Activated T-helper 1 cell treated with anti-CD3 and anti-CD28 coated beads, Interleukin-12 subunit alpha, Interleukin-12 subunit beta, Interleukin-2, Interleukin-4 antibody, amounts not matched to agents 30 ng/mL and 10 ng/mL and 1 ng/mL, durations not matched to agents 14 hours and 24 hours and 36 hours (primary cell): ENCODE measurements at places on chromosomes 6 and 20. TPM values are rescaled to one million over a fixed set of nuclear protein-coding genes. Genes with fewer than 3 reads are reported as not detected.

DNA sequence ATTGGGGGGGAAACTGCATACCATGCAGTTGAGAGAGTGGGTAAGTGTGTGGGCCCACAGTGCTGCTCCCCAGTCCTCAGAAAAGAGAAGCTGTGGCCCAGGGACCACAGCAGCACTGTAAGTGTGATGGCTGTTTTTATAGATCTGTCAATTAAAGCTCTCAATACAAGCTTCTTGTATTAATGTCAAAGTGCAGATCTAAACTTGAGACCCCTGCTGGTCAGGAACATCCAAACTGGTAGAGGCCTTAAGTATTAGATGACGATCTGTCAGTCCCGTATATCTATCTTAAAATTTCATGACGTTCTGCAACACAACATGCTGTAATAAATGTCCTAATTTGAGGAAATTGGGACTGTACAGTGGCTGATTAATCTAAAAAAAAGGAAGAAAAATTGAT lies 74.8 kb downstream of the TULP4 start:
- H3K4me1 ChIP-seq = no peaks in the 10 kb centered on the region
- no peaks in the 10 kb centered on the region for H3K36me3 ChIP-seq
- H3K4me3 ChIP-seq = no peak overlapping the region
- no peak for DNase-seq

- peak overlapping the region; percentile 5 for H3K27ac ChIP-seq
- H3K27me3 ChIP-seq = no peaks in the 10 kb centered on the region
- H3K4me3 ChIP-seq = peak overlapping the region; percentile 12
- H3K4me1 ChIP-seq = peaks cover under 1% of the 10 kb centered on the region
Measured at GRCh38 chr6:26218824-26219223, 131.6 kb downstream of the HFE start.

DNA sequence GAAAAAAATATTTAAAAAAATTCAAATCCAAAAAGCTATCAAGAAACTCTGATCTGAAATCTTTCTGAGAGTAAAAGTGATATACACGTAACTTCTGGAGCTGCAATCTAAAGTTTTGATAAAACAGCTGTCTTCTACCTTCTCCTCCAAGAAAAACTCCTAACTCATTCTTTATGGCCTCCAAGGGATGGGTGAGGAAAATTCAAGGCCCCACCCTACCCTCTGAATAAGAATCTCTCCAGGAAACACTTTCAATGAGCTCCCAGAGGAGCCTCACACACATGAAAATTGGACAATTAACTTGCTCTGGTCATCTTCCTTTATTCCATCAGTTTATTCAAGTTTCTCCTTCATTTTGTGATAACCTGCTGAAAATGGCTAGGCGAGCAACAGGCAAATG lies 93.4 kb downstream of the FNDC1 start:
- H3K27ac ChIP-seq = no peak overlapping the region
- no peak overlapping the region for H3K4me3 ChIP-seq
- no peaks in the 10 kb centered on the region for H3K36me3 ChIP-seq
- no peaks in the 10 kb centered on the region for H3K4me1 ChIP-seq
- no peak for DNase-seq

GRCh38 chr6:122790028-122790422 lies 967 bp downstream of the SMPDL3A start:
- H3K36me3 ChIP-seq = no peaks in the 10 kb centered on the region
- peak overlapping the region; percentile 71 for H3K27ac ChIP-seq
- peaks cover 23% of the 10 kb centered on the region for H3K4me1 ChIP-seq
- H3K27me3 ChIP-seq = peaks cover 60% of the 10 kb centered on the region
- no peak for DNase-seq
- H3K4me3 ChIP-seq = peak overlapping the region; percentile 91

DNA sequence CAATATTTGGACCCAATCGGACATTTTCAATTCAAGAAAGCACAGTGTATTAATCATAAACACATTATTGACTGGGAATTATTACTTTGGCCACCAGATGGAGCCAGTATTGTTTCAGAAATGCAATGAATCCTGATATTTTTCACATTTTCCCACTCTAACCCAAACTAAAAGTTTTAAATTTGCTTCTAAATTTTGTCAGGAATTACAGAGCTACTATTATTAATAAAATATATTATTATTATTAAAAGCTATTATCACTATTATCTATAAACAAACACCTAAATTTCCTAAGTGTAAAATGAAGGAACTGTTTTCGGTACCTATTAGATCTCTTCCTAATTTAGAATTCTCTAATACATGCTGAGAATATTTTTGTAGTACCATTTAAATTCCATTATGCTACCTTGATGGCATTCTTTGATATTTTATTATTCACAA lies 245.3 kb downstream of the OGFRL1 start:
- no peak overlapping the region for H3K27ac ChIP-seq
- H3K4me3 ChIP-seq = no peak overlapping the region
- H3K27me3 ChIP-seq = no peaks in the 10 kb centered on the region
- H3K36me3 ChIP-seq = no peaks in the 10 kb centered on the region

- no peak for DNase-seq
- H3K4me3 ChIP-seq = no peak overlapping the region
- peaks cover 34% of the 10 kb centered on the region for H3K36me3 ChIP-seq
- peaks cover 20% of the 10 kb centered on the region for H3K4me1 ChIP-seq
- H3K27ac ChIP-seq = no peak overlapping the region
Measured at GRCh38 chr6:43515808-43516207, 918 bp downstream of the YIPF3 start.

- no peak overlapping the region for H3K4me3 ChIP-seq
- H3K36me3 ChIP-seq = no peaks in the 10 kb centered on the region
- no peak for DNase-seq
- H3K27me3 ChIP-seq = no peaks in the 10 kb centered on the region
- H3K27ac ChIP-seq = no peak overlapping the region
- no peaks in the 10 kb centered on the region for H3K4me1 ChIP-seq
Measured at GRCh38 chr6:97669191-97670031, 386.4 kb upstream of the MMS22L start.

DNA sequence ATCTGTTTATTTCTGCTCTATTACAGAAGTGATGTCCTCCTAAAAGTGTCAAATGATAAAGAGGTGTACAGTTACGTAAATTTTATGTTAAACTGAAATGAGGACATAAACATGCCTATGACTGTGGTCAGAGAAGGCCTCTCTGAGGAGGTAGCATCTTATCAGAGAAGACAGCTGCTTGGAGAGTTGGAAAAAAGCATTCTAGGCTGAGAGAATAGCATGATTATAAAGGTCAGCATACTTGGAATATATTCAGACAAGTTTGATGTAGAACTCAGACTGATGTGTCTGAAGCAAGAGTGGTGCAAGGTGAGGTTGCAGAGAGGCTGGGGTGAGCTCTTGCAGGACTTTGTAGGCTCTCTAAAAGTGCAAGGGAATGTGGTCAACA lies 3.1 kb upstream of the PCNA start:
- H3K4me3 ChIP-seq = no peak overlapping the region
- H3K4me1 ChIP-seq = peaks cover 54% of the 10 kb centered on the region
- no peak for DNase-seq
- no peaks in the 10 kb centered on the region for H3K27me3 ChIP-seq

DNA sequence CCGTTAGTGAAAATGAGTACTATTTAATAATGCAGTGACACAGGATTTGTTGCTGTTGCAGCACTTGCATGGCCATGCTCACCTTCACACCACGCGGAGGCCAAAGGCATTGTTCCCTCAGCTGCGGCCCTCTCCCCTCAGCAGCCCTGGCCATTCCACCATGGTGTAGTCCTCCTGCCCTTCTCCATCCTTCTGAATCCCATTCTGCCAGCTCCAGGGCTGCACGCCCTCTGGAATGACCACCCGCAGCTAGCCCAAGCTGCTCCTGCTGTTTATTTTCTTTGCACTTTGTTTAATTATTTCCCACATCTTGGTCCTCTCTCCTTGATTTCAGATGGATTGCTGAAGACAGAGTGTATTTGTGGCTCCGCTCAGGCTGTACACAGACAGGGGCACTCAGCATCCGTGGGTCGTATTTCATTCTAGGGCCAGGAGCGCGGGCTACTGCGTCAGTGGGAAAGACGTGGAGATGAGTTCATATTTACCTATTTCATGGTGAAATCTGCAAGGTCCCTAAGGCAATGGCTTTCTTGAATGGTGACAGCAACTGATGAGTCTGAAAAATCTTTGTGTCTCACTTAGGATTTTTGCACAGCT lies 81.4 kb upstream of the DUSP22 start:
- peaks cover 51% of the 10 kb centered on the region for H3K4me1 ChIP-seq
- no peak overlapping the region for H3K27ac ChIP-seq

RHAG gene
- total RNA-seq = not detected in 2 replicates

DAAM2 gene
- total RNA-seq = not detected in 2 replicates
